ENCODE measurements at places on chromosomes 13 and 19. TPM values are rescaled to one million over a fixed set of nuclear protein-coding genes. Genes with fewer than 3 reads are reported as not detected.
A peak's percentile ranks its signal among the peaks of the same experiment; 100 is the strongest.

GRCh38 chr19:42360787-42361544 lies 29.1 kb downstream of the CNFN start:
- DNase-seq, result no peak

- DNase-seq, result no peak
Observed at GRCh38 chr13:30639671-30640070, 22.0 kb downstream of the USPL1 start.

PSG7 gene
- not detected for total RNA-seq

PCDH9 gene
- 0.10 TPM for total RNA-seq

DNA sequence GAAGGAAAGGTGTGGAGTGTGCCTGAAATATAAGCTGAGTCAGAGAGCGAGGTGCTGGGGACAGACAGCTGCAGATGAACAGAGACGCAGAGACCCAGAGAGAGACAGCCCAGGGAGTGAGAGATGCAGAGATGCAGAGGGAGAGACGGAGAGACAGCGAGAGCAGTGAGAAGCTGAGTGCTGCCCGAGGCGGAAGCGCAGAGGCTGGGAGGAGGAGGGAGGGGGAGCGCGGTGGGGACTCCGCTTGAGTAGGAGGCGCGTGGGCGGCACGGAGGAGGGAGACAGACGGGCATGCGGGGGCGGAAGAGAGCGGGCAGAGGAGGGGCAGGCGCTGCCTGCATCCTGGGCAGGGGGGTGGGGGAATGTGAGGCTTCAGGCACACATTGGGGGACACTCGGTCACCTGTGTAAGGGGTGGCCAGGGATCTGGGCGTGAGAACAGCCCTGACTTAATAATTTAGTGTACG lies 25.7 kb downstream of the SLC8A2 start:
- DNase-seq, result peak; percentile 65

DNA sequence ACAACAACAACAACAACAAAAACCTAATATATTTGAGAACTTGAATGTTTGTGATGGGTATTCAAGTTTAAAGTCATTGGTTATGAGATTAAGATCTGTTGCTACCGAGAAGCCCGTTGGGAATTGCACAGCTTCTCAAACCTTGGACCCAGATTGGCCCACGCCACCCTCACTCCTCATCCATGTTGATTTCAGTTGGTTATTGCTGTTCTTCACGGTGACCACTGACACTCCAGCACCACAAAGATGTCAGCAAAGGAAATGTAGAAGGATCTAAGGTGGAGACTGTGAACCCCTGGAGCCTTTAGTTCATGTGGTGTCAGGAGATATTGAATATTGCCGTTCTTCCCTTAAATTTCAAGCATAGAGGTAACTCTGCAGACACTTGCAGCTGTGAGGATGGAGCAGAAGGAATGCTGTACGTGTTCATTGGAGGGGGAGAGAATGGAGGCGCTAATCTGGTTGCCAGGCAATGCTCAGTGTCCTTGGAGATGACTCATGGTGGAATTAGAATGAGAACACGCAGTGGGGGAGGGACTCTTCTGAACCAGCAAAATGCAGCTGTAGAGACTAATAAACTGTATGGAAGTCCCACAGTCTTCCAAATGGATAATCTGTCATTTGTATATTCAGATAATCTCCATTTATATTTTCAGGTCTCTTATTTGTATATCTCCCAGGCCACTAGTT lies 20.8 kb upstream of the ZNF835 start:
- DNase-seq, result no peak

GRCh38 chr13:111281751-111282311 lies 38.6 kb upstream of the TEX29 start:
- no peak for DNase-seq

ZNF626 gene
- total RNA-seq, result 8.2 TPM

NLRP9 gene
- not detected for total RNA-seq

DNA sequence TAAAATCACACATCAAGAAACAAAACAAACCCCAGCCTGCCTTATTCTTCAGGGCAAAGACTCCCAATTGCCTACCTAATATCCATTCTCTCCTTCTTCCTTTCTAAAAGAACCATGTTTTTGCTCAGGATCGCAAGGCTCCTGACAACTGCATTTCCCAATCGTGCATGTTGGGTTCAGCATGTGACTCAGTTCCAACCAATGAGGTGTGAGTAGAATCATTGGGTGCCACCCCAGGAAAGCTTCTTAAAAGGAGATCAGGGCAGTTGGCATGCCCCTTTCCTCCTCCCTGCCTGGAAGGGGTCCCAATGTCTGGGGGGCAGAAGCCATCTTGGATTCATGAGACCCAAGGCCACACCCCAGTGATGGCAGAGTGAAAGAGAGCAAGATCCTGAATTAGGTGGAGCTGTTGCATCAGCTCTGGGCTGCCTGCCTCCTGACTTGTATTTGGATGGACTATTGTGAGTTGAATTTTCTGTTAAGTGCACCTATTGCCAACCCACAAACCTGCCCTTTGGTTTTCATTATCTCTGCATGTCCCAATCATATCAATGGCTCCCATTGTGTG lies 26.0 kb upstream of the UBAC2 start:
- DNase-seq, result no peak

DNA sequence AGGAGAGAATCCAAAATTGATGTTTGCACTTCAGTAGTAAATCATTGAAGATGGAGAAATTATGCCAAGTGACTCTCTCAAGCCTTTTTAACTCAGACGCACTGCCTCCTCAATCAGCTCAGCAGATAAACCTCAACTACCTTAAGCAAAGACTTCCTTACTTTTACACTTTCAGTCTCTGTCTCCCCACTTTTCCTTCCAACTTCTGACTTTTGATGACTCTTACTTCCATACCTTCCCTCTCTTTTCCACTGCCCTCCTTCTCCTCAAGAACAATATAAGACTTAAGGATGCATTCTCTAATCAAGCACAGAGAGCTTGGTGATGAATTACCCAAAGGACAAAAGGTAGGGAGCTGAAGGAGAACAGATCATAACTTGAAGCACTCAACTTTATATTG lies 4.8 kb upstream of the DACH1 start:
- no peak for DNase-seq

CGB8 gene
- total RNA-seq, result not detected

GRCh38 chr13:110298505-110299282 lies 8.3 kb downstream of the COL4A1 start:
- peak; percentile 56 for DNase-seq
